ENCODE measurements at places on chromosomes 6 and 20.

DNA sequence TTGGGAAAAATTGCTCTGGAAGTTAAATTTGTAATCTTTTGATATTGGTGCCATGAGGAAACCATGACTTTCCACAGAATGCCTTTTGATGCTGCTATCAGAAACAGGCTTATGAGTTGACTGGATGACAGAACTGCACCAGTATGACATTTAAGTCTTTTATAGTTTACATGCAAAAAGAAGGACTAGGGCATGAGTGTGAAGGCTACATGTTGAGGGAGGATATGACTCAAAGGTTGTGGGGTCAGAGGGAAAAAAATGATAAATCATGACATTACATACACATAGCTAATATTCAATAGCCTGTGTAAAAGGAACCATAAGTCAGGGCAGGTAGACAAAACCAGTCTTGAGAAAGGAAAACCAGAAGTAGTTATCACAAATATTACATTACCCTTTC, 182.2 kb downstream of the COL12A1 start:
- no peak for DNase-seq

- peak; percentile 4 for DNase-seq
Measured at GRCh38 chr20:59515013-59515905, 89.1 kb upstream of the PHACTR3 start.

DNA sequence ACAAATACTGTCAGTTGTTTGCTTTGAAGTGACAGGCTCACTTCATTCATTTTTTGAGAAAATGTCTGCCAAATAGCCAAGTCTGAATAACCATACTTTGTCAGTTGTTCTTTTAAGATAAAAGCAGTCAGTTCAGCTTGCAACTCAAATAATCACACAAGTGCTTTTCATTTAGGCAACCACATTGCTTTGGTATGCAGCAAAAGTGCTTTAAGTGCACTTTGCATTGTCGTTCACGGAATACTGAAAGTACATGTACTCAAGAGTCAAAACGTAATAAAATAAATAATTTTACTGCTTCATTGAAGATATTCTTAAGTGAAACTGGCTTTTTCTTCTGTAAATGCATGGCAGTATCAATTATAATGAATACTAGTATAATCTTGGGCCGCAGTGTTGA, 107.2 kb downstream of the MMS22L start:
- no peak for DNase-seq

GRCh38 chr6:6920987-6921313, 186.8 kb upstream of the RREB1 start:
- peak; percentile 24 for DNase-seq

- no peak for DNase-seq
Measured at GRCh38 chr6:133160536-133160935, 80.6 kb upstream of the EYA4 start.

DNA sequence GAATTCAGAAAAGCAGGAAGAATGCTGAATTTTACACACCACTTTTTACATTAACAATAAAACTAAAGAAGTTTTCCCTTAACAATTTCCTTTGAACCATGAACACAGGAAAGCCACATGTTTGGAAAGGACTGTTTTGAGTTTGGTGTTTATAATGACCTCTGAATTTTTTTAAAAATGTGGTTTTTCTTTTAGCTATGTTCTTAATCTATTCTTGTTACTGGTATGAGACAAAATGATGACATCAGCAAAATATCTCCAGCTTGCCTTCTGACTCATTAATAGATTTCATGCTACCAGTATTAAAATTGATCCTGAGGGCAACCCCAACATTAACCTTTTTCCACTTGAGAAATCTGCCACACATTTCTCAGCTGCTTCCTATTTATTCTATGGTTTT, 217.5 kb upstream of the THEMIS start:
- no peak for DNase-seq

DNA sequence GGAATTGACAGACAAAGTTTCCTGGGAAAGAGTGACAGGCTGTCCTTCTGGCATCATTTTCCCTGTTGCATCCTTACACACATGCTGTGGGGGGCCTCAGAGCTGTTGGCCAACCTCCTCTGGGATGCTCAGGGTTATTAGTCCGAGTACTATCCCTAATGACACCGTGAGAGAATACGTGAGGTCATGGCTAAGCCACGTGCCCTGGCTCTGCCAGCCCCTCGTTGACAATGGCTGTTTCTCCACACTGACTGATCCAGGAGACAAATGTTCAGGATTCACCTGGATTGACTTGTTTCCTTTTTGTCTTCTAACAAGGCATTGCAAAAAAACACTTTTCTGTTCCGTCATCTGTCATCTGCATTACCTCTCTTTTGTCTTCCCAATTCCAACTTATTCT, 604.6 kb downstream of the TFAP2A start:
- DNase-seq = no peak

GRCh38 chr6:28875191-28875747, 48.5 kb downstream of the TRIM27 start:
- DNase-seq = no peak

GRCh38 chr20:50772420-50773185, 22.3 kb upstream of the BCAS4 start:
- no peak for DNase-seq

DNA sequence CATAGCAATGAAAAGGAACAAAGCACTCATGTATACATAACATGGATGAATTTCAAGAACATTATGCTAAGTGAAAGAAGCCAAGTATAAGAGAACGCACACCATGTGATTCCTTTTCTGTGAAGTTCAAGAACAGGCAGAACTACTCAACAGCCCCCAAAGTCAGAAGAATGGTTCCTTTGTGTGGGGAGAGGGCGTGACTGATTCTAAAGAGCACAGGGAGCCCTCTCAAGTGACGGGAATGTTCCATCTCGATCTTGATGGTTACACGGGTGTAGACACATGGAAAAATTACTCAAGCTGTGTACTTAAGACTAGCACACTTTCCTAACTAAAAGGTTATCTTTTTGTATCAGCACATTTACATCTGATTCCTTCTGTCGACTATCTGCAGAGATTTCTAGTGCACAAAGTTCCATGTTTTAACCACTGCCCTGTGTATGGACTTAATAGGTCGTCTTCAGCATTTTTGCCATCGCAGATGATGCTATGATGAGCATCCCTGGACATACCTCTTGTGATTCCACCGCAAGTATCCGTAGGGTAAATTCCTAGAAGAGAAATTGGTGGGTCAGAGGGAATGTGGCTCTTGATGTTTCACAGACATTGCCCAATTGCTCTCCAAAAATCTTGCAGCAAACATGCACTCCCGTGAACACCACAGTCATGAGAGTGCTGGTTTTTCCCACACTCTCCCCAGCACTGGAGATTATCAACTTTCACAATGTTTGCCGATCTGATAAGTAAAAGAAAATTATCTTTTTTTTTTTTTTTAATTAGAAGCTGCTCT, 279.3 kb downstream of the BMP7 start:
- DNase-seq = no peak

DNA sequence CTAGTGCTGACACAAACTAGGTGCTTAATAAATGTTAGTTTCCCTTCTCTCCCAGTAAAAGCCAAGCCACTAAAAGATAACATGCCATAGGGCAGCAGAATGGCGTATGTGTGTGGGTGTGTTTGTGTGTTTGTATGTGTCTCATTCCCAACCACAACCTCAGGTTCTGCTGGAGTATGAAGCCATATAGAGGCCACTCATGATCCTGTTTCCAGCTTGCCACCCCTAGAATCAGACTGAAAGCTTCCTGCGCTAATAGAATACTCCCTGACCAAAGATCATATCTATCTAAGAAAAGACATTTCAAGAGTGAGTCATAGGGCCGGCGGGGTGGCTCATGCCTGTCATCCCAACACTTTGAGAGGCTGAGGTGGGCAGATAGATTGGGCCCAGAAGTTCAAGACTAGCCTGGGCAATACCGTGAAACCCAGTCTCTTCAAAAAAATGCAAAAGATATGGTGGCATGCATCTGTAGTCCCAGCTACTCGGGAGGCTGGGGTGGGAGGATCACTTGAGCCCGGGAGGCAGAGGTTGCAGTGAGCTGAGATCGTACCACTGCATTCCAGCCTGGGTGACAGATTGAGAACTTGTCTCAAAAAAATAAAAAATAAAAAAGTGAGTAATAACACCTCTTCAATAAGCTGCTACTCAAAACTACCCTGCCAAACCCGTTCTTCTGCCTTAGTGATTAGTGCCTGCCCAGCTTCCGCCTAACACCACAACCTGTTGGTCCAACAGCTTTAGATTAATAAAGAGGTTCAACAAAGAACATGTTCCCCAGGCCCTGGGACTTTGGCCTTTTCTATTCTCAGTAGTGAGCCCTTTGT, 11.8 kb upstream of the SNRPC start:
- no peak for DNase-seq

DNA sequence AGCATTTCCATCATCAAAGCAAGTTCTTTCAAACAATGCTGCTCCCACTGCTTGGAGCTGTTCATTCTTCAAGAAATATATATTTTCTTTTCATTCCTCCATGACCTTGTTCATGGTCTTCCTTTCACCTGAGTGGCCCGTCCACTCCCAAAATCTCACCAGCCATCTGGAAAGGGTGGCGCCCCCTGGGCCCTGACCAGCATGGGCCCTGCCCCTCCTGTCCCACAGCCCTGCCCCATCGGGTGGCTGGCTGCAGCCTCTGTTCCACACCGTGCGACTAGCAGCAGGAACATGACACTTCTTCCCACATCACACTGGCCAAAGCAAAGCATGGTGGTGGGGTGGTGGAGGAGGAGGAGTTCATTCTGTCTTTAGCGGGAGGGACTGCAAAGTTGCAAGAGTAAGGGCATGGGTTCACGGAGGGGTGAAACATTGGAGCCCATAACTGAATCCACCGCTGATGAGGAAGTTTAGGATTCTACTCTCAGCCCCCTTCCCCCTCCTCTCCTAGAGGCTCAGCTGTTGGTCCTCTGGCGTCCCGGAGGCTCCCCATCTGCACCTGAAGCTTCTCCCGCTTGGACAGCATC, 195.2 kb upstream of the SLC24A3 start:
- DNase-seq = no peak

GRCh38 chr6:110037726-110038295, 59.7 kb downstream of the GPR6 start:
- DNase-seq = no peak

- no peak for DNase-seq
Measured at GRCh38 chr20:10519361-10520046, 84.4 kb downstream of the SLX4IP start.

- no peak for DNase-seq
Measured at GRCh38 chr6:97765461-97765860, 482.4 kb upstream of the MMS22L start.

GRCh38 chr6:118288355-118289124, 259.6 kb upstream of the PLN start:
- DNase-seq = no peak

- no peak for DNase-seq
Measured at GRCh38 chr6:138885156-138885819, 89.4 kb downstream of the ECT2L start.

DNA sequence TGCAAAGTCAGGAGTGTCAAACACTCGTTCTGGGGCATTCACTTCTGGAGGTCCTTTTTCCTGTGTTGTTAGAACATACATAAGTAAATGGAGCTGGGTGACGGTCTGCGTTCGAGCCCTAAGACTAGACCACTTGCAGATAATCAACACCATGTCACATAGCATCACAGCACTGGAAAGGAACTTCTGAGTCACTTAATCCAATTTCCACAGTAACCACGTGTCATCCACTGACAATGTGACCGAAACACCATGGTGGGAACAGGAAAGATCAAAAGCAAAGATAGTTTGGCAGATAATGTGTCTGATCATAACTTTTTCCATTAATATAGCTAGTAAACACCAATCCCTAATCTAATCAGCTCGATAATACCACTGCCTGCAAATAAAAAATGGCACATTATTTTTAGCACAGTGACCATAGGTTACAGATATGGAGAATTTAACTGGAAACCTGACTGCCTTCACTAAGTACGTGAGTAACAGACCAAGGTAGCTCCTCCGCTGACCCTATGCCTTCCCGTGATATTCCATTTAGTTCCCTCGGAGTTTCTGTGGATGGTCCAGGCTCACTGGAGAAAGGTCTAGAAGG, 34.8 kb downstream of the WRNIP1 start:
- no peak for DNase-seq

DNA sequence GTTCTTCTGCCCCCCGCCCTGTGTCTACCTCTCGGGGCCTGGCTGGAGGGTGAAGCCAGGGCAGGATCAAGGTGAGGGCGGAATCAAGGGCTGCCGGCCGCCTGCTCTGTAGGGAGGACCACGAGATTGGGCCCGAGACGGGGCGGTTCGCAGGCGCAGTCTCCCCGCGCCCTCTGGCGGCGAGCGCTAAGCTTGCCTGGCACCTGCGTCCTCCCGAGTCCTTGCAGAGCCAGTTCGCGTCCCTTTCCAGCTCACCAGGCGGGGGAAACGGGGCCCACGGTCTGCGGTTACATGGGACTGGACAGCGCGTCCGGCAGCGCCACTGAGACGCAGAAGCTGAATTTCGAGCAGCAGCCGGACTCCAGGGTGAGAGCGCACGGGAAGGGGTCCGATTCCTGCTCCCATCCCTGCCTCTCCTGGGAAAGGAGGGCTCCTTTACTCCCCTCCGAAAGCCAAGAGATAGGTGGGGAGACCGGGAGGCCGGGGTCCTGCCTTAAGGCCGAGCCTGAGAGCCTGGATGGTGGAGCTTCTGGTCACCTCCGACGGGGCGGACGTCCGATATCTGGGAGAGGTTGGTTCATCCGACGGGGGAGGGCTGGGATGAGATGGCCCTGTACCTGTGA, 3.6 kb upstream of the MATN4 start:
- no peak for DNase-seq

- DNase-seq = no peak
Measured at GRCh38 chr6:63714091-63714490, 78.5 kb downstream of the PHF3 start.

All from NCI-H345 (cell line).